Fibroblast of villous mesenchyme (primary cell): ENCODE measurements at places on chromosomes 1 and 21.

- DNase-seq = no peak
Observed at GRCh38 chr1:51669816-51670215, 52.9 kb downstream of the OSBPL9 start.

GRCh38 chr1:170666541-170667254, 2.8 kb downstream of the PRRX1 start:
- peak; percentile 49 for DNase-seq

- DNase-seq = peak; percentile 87
Observed at GRCh38 chr21:28333578-28334075, 659.0 kb downstream of the LTN1 start.

DNA sequence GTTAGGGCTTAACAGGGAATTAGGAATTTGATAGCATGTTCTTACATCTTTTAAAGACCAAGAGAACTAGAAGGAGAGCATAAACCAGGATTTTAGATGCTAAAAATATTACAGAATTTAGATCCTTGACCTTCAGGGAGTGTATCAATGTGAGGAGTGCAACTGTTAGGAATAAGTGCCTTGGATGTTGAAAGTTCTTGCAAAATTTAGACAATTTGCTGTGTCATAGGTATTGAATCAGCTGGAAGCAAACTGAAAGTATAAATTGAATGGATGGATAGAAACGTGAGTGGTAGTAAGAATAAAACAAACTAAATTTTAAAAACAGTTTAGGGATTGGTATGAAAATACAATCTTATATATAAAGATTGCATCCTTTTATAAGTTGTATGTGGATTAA, 27.7 kb downstream of the PPP1R12B start:
- peak; percentile 39 for DNase-seq

DNA sequence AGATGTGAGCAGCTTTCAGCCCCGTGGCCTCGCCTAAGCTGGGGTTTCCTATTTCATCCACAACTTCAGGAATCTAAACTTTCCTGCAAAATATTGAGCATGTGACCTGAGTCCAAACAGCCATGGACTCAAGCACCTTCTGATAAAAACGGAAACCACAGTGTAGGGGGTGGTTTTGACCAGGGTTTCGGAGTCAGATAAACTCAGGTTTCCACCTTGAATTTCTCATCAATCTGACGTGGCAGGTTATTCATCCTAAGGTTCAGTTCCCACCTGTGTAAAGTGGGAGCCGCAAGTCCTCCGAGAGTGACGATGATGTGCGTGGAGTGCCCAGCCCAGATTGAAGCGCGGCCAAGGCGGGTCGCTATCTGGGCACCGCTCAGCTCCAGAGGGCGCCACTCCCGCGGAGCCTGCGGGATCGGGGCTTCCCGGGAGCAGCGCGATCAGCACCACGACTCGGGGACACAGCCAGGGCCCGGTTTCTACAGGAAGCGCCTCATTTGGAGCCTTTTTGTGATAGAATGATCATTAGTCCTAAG, 871 bp upstream of the ETS2 start:
- peak; percentile 76 for DNase-seq

DNA sequence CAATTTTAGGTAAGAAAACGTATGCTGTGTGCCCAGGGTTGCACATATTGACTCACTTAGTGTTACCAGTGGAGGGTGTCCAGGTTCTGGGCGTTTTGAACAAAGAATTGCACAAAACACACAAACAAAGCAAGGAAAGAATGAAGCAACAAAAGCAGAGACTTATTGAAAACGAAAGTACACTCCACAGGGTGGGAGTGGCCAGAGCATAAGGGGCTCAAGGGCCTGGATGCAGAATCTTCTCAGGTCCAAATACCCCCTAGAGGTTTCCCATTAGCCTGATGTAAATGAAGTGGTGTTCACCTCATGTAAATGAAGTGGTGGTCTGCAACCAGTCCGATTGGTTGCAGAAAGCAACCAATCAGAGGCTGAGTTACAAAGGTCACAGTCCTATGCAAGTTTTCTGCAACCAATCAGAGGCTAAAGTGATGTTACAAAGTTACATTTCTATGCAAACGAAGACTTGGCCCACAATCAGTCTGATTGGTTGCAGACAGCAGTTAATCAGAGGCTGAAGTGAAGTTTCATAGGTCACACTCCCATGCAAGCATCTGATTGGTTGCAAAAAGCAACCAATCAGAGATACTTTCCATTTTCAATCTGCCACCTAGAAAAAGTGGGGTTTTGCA, 228.3 kb downstream of the ST6GALNAC3 start:
- no peak for DNase-seq

DNA sequence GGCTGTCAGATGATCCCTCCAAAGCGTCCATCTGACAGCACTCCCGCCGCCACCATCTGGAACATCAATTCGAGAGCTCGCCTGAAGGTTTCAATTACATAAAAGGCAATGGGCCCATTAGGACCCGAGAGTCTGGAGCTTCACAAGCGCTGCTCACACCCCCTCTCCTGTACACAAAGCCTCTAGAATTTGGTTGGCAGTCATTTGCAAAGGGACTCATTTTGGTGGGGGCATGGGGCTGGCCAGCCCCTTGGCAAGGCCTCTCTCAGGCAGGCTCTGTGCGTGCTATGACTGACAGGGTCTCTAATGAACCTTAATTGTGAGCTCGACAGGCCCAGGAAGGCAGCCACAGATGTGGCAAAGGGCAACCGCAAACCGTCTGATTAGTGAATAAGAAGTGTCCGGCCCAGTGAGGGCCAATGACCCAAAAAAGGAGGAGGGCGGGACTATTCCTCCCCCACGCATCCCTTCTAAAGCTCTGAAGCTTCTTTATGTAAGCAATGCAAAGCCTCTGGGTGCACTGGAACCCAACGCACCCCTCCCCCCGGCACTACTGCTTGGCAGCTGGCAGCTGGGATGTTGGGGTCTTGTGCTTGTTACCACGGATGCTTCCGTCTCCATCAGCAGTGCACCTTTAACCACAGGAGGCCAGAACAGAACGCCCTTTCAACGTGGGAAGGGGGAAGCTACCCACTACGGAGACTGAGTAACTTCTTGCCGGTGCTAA, 79.4 kb downstream of the CAPZB start:
- peak; percentile 86 for DNase-seq

DNA sequence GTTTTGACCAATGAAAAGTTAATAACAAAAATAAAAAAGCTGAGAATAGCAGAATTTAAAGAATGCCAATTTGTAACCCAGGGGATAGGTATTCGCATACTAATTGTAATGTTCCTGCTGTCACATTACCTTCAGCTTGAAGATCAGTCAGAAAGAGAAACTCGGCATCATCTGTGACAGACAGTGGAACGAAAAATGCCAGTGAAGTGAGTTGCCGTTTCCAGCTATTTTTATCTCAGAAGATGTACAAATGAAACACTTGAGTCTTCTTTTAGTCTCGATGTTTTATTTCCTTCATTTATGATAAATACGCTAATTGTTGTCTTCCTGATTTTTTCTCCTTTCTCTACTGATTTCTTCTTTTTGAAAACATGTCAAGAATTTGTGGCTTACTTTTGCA, 26.1 kb downstream of the RGS21 start:
- no peak for DNase-seq

- DNase-seq = peak; percentile 59
Observed at GRCh38 chr1:44377925-44378784, 23.1 kb upstream of the ERI3 start.

GRCh38 chr1:161071886-161072371, 2.2 kb upstream of the ARHGAP30 start:
- DNase-seq = peak; percentile 67

- peak; percentile 59 for DNase-seq
Observed at GRCh38 chr1:184930645-184931044, 43.7 kb downstream of the NIBAN1 start.

GRCh38 chr1:193437785-193438184, 251.4 kb upstream of the B3GALT2 start:
- DNase-seq = no peak

DNA sequence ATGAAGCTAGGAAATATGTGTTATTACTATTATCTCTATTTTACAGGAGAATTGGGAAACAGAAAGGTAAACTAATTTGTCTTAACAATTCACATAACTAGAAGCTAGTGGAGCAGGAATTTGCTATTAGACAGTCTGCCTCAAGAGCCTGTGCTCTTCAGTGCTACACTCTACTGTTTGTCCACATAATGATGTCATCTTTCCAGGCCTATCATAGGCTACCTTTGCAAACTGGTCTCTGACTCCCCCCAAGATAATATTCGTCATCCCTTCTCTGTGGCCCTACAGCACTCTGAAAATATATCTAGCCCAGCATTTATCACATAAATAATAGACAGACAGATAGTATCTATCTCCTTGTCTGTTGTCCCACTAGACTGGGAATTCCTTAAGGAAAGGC, 34.1 kb downstream of the TRIT1 start:
- DNase-seq = no peak

DNA sequence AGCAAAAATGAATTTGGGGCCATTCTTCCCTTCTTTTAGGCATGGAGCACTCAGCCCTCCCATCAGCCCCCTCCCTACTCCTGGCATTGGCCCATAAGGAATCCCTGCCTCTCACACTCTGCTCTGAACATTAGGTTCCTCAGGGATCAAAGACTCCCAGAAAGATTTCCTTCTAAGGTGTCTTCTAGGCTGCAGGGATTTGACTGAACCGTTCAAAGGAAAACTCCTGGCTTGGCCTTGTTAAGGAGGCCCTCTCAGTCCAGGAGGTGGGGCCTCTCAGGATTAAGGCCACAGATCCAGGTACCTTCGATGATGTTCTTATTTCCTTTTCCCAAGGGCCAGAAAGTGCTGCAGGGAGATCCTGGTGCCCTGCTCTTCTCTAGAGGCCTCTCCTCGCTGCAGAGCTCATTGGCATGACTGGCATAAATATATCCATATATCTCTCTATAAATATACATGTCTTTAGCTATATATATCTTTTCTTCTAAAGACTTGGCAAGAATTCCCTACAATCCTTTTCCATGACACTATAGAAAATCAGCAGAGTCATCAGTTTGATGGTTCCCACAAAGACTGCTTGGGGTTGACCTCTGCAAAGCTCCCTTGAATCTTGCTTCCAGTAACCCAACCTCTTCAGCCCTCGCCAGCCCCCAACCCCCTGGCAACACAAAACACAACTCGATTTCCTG, 59.1 kb downstream of the PLXNA2 start:
- DNase-seq = peak; percentile 58

- no peak for DNase-seq
Observed at GRCh38 chr1:116276532-116276931, 96.5 kb upstream of the ATP1A1 start.

DNA sequence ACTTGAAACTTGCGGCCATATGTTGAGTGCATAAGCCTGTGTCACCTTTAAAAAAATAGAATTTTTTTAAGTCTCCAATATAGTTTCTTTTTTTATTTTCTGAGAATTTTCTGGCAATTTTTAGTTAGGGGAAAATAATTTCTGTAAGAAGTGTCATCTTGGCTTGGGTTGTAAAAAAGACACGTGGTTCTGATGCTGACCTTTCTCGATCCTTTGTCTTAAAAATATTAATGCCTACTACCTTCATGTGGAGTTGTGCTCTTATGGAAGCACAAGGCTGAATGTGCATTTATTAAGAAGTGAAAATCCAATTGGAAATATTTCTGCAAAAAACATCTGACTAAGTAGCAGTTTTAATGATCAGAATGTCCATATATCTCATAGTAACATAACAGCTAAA, 3.5 kb downstream of the ELAVL4 start:
- no peak for DNase-seq

- DNase-seq = peak; percentile 41
Observed at GRCh38 chr1:30525971-30526651, 197.3 kb downstream of the MATN1 start.

DNA sequence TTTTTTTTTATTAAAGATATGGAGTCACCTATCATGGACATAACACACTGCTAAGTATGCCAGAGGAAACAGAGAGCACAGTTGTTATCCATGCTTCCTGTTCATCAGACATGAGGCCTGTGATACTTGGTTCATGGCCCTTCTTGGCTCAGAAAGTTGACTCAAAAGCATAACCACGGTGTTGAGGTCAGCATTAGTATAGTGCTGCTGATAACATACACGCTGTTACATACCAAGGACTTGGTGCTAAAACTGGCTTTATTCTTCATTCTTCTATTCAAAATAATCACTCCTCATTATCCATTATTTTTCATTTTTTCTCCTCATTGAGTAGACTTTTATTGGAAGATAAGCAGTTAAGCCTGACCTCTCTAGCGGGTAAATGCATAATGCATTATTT, 464.1 kb downstream of the ADGRL2 start:
- no peak for DNase-seq

DNA sequence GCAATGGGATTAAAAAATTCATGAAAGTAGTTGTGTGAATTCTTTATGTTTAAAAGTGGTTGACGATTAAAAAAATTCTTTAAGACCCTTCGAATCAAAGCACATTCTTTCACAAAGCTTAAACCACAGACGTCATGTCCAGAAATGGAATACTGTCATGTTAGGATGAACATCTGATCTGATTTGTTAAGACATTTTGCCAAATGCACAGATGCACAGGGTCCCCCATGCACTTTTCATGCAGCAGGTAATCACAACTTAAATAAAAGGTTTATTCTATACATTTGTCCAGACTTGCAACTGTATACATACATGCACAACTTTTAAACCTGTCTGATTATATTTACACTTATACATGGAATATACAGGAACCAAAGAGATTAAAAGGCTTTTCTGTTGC, 103.3 kb downstream of the NRIP1 start:
- no peak for DNase-seq

GRCh38 chr1:181094416-181095212, 6.1 kb downstream of the IER5 start:
- peak; percentile 90 for DNase-seq

DNA sequence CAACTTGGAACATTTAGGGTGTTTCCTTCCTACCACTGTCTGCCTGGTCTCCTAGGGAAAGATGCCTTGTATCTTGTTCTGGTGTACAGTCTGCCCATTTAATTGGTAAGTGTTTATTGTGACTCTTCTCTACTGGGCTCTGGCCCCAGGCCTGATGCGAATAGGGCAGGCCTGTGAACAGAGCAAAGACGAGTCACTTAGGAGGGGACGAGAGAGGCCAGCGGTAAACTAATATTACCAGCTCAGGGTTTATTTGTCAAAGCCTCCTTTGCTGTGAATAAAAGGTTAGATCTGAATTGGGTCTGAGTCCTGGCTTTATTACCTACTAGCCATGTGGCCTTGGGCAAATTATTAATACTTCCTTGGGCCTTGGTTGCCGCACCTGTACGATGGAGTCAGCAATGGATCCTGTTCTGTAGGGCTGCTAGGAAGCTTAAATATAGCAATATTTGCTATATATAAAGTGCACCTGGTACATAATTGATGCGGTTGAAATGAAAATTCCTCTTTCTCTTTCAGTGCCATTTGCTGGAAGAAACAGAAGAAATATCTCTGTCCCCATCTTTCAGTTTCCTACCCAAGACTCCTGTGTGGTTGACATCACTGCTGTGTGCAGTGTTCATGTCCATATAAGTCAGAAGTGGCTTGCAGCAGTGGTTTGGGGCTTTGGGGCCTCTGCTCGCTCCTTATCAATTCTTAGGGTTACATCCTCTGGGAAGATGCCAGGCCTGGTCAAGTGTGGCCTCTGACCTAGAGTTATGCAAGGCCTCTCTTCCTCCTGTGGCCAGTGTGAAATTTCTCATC, 32.4 kb downstream of the MAPKAPK2 start:
- peak; percentile 90 for DNase-seq

DNA sequence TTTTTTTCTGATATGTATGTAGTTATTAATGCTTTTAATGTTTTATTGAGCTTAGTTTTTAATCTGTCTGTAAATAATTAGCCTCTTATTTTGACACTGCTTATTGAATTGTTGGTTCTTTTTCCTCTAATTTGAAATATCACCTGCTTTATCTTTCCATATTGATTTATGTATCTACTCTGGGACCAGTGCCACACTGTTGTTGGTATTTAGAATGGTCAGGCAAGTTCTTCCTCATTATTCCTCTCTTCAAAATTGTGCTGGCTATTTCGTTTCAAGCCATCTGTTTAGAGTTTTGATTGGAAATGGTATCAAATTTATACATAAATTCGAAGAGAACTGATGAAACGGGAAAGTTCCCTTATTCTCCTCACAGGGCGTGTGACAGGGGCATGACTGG, 96.8 kb upstream of the APP start:
- DNase-seq = no peak
